ENCODE measurements at places on chromosomes 2 and 18. TPM values are rescaled to one million over a fixed set of nuclear protein-coding genes. Genes with fewer than 3 reads are reported as not detected.

Gene CNDP2
- 105 TPM for total RNA-seq

Gene VWA3B
- total RNA-seq, result not detected

Gene TUBB8B
- total RNA-seq, result not detected

Gene LOXHD1
- total RNA-seq, result 1.5 TPM

Gene NEB
- total RNA-seq, result 1.7 TPM

Gene TMEM163
- 0.57 TPM for total RNA-seq

Gene SPP2
- total RNA-seq, result not detected

Gene CHST10
- total RNA-seq, result 2.1 TPM

Gene FASTKD2
- total RNA-seq, result 27.8 TPM

Gene SH3RF3
- 0.16 TPM for total RNA-seq

Gene TLX2
- total RNA-seq, result 1.5 TPM

Gene B4GALT6
- total RNA-seq, result 2.3 TPM

Gene GALNT14
- not detected for total RNA-seq

Gene LBH
- total RNA-seq, result 118 TPM

Gene FAM124B
- total RNA-seq, result 2.7 TPM

Gene KLHL14
- total RNA-seq, result 0.77 TPM

DNA sequence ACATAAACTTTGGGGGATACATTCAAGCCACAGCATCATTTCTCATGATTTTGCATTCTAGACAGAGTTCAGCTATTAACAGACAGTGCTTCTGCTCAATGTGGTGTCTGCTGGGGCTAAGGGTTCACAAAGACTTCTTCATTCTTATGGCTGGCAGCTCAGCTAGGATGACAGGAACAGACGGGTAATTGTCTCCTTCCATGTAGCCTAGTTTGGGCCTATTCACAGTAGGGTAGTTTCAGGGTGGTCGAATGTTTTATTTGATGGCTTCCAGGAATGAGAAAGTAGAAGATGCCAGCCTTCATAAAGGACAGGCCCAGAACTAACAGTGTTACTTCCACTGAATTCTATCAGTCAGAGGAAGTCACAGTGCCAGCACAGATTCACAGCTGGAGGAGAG is 26.0 kb upstream of the BCL2L11 start:
- no peak for DNase-seq

DNA sequence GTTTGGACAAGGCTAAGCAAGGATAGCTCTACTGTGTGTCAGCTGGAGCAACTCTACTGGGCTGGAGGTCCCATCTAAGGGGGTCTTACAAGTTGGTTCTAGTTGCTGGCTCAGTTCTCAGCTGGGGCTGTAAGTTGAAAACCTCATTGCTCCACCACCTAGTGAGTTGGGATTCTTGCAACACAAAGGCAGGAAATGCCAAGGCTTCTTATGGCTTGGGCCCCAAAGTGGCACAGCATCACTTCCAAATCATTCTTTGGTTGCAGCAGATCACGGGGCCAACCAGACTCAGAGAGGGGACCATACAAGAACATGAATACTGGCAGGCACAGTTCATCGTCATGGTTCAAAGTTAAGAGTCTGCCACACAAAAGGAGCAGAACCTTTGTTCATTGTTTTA is 332.7 kb downstream of the LRRTM1 start:
- DNase-seq, result no peak

DNA sequence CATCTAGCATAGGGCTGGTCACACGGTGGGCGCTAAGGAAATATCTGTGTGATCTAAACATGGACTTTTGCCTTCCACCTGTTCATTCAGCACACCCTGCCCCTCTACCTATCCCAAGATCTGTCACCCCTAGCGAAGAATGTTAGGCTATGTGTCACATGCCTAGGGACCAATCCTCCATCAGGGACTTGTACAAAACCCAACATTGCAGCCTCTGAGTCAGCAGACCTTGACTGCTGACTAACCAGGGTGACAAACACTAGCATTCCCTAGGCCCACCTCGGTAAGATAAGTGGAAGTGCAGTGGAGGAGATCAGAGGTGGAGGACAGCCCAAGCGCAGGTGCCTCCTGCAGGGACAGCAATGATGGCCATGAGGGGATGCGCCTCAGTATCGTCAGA is 99.2 kb downstream of the SOX11 start:
- no peak for DNase-seq

GRCh38 chr2:101882769-101883307 is 108.9 kb upstream of the IL1R2 start:
- DNase-seq, result no peak

- no peak for DNase-seq
These were observed 862.2 kb upstream of the DDX18 start for GRCh38 chr2:116952254-116952653.

GRCh38 chr2:219426068-219426443 is 7.9 kb downstream of the DES start:
- DNase-seq, result no peak

GRCh38 chr18:10241579-10241978 is 212.9 kb upstream of the APCDD1 start:
- DNase-seq, result no peak

GRCh38 chr2:82730811-82731210 is 1728.3 kb downstream of the SUCLG1 start:
- no peak for DNase-seq

DNA sequence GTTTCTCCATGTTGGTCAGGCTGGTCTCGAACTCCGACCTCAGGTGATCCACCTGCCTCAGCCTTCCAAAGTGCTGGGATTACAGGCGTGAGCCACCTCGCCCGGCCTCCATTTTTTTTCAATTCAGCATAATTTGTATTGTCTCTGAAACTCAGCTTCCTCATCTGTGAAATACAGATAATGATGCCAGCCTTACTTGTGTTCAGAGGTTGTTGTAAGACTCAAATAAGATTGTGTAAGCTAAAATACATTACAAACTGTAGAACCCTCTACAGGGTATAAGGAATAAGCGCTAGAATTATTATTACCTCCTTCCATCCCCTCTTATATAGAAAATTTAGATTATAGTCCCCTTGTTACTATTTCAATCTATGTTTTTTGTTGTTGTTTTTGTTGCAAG is 24.8 kb upstream of the STARD7 start:
- no peak for DNase-seq

DNA sequence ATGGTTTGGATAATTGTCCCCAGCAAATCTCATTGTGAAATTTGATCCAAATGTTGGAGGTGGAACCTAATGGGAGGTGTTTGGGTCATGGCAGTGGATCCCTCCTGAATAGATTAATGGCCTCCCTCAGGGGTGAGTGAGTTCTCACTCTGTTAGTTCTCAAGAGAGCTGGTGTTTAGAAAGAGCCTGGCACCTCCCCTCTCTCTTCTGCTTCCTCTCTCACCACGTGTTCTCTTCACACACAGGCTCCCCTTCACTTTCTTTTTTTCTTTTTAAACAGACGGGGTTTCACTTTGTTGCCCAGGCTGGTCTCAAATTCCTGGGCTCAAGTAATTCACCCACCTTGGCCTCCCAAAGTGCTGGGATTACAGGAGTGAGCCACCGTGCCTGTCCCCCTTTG is 111.6 kb upstream of the LTBP1 start:
- DNase-seq, result no peak

- DNase-seq, result no peak
These were observed 83.6 kb downstream of the CDC42EP3 start for GRCh38 chr2:37587817-37588216.

- no peak for DNase-seq
These were observed 38.8 kb upstream of the CAVIN2 start for GRCh38 chr2:191885650-191886049.

DNA sequence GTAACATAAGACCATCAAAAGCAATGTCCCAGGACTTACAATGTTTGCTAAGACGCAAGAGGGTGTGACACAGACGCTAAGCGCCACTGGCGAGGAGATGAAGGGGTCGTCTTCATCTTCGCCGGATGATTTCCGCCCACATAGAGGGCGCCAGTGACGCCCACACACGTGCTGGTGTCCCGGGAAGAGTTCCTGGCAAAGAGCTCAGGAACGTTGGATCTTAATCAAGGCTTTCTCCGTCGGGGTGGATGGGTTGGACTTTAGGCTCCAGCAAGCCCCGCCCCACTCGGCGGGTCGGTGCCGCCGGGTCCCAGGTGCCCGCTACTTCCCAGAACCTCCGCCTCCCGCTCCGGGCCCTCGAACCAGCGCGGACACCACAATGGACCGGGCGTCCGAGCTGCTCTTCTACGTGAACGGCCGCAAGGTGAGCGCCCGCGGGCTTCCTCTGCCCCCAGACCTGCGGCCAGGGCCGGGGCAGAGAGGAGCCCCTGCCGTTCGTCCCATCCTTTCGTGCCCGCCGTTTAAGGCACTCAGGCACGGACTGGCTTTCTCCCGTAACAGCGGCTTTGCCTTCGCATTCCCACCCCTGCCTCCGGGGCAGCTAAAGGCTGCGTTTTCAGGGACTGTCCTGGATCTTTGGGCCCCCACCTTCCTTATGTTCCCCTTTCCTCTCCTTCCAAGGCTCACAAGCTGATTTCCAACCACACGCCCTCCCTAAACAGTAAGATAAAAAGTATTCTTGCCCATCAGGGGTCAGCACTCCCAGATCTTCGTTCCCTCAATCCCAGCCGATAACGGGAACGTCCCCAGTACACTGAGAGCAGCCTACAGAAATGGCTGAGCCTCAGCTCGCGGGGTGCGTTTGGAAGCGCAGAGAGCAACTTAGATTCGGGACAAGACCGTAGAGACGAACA is at the start of gene AOX1:
TSS of gene AOX1 (plus strand) at position 285 of the 914 bp plus-strand sequence. CDS start at position 380, 95 bp downstream.
- DNase-seq, result peak; percentile 8

GRCh38 chr2:77484026-77484425 is 38.1 kb downstream of the LRRTM4 start:
- DNase-seq, result no peak

- DNase-seq, result no peak
These were observed 21.7 kb downstream of the TFPI start for GRCh38 chr2:187532333-187533120.

- no peak for DNase-seq
These were observed 42.2 kb upstream of the SMAD7 start for GRCh38 chr18:48992791-48993555.

- no peak for DNase-seq
These were observed 248.0 kb downstream of the MYCN start for GRCh38 chr2:16188261-16188890.

DNA sequence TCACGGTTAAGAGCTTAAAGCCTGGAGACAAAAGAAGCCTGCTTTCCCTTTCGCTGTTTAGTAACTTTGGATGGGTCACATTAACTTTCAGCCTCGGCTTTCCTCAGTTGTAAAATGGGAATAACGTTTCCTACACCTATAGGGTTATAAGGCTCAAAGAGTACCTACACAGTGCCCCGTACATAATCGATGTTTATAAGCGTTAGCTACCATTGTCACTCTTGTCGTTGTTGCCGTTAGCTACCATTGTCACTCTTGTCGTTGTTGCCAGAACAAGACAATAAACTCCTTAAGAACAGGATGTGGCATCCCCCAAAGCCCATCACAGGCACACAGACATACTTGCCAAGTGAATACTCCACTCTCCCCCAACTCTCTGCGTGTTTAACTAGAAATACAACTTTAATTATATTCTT is 901 bp upstream of the MFSD6 start:
- DNase-seq, result peak; percentile 42

- no peak for DNase-seq
These were observed 119.2 kb upstream of the HNRNPA3 start for GRCh38 chr2:177093371-177093770.

DNA sequence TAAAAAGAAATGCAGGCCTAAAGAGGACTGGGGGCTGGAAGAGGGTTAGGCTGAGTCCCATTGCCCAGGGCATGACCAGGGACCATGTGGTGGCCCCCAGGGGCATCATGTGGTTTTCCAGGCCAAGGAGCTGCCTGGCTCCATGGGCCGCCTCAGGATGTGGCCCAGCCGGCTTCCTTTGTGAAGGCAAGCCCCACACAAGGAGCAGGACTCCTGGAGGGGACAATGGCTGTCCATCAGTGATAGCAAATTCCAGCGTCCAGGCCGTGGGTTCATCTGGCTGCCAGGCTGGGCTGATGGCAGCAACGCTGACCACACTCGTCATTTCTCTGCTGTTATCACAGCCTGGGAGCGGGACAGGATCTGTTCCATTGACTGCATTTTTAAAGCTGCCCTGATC is 82.5 kb downstream of the GBX2 start:
- DNase-seq, result no peak
